GM13977 (cell line): ENCODE measurements at places on chromosomes 1 and 21.

- DNase-seq: no peak
Measured at GRCh38 chr1:152029144-152029928, 7.5 kb downstream of the S100A11 start.

- no peak for DNase-seq
Measured at GRCh38 chr21:41581592-41582228, 73.8 kb upstream of the TMPRSS2 start.

DNA sequence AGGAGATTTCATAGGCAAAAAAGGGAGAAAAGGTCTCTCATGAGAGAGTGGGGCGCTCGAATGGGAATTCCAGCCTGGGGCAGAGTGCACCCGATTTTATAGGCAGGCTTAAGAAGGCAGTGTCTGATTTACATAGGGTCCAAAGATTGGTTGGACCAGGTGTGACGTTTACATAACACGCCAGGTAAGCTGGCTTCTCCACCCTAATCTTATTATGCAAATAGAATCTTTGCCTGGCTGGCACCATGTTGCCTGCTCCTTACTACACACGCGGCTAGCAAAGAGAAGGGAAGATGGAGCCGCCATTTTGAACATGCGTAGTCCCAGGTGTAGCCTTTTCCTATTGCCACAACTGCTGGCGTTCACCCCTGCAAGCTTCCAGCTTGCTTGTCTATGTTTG, 103.7 kb downstream of the SLC16A1 start:
- DNase-seq: no peak

- DNase-seq: no peak
Measured at GRCh38 chr1:46539972-46540371, 11.5 kb downstream of the KNCN start.

DNA sequence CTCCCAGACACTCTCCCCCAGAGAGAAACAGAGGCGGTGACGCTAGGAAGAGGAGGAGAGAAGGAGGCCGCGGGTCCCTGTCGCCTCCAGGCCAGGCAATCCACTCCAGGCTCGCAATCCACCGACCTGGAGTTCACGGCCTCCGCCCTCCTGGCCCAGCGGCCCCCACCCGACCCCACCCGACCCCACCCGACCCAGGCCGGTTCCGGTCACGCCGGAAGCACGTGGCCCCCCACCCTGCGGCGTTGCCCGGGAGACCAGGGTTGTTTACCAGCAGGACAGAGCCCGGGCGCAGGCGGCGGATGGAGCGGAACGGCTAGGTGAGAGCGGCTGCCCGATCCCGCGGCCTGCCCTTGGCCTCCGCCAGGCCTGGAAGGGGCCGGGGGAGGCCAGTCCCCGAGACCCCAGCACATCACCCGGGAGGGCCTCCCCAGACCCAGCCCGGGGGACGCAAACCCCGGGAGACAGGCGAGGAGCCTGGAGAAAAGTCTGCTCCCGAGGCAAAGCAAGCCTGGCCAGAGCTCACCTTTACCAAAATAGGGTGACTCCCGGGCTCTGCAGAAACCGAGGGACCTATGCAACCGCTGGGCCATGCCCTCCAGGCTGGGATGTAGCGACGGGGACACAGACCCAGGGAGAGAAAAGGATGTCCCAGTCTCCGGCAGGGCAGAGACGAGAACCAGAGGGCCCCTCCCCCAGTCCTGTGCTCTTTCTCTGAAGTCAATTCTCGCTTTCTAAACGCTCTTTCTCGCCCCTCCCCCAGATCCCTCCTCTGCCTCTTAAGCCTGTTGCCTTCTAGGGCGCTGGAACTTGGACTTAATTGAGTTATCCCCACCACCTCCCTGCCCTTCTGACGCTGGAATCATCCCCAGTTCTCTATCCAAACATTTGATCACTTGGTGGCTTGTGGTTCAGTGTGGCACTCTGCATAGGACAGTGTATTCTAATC, at the start of the genes PLA2G2C and UBXN10:
Gene PLA2G2C, minus strand, starts transcription at position 685 of the 949 bp plus-strand sequence. CDS start 9,155 bp downstream, outside the sequence.
Gene UBXN10, plus strand, starts transcription at position 263 of the 949 bp plus-strand sequence. CDS start 4,466 bp downstream, outside the sequence.
- peak; percentile 69 for DNase-seq

DNA sequence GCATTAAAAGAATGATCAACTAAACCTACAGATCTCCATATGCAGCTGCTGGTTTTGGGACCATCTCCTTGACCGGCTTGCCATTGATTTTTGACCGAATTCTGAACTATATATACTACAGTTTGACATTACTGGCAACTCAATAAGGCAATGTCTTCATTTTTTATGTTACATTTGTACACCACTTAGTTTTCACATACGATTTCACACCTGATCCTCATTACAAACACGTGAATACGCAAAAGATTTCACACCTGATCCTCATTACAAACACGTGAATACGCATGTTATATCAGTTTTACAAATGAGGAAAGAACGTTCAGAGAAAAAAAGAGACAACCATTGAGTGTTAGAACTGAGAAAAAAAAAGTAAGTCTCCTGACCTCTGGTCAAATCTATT, 1.1 kb downstream of the SASS6 start:
- no peak for DNase-seq

GRCh38 chr1:15181564-15181963, 28.0 kb downstream of the TMEM51 start:
- DNase-seq: no peak

DNA sequence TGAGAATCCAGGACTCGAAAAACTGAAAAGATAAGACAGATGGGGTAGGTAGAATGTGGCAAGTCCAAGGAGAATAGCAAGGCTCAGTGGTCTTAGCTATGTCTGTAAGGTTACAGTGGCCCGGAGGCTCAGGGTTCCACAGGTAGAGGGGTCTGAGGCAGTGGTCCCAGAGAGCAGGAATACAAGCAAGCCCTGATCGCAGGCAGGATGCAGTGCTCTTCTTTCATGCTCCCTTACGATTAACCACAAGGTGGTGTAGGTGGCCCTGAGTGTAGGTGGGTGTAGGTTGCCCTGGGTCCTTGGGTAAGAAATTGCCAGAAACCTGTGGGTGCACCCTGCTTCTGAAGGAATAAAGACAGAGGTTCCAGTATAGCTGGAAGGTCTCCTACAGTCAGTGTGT, 99.1 kb upstream of the RAB3GAP2 start:
- DNase-seq: no peak

DNA sequence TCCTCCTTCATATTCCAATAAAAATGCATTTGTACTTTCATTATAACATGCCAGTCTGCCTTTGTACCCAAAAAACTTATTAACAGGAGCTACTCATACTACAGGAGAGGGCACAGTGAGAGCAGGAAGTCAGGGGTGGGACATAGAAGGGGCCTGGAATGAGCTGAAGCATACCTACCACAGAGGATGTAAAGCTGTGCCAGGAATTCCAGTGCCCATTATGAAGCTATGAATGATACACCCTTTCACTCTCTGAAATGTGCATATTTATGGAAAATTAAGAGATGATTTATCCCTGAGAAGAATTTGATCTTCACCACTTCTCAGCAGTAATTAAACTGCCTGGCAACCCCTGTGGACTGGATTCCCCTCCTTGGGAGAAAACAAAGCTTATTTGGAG, 65.8 kb downstream of the ATP5PO start:
- DNase-seq: no peak

- DNase-seq: no peak
Measured at GRCh38 chr1:204434116-204434755, 22.6 kb upstream of the PPP1R15B start.

GRCh38 chr1:168320800-168321450, 40.2 kb downstream of the TBX19 start:
- DNase-seq: no peak

DNA sequence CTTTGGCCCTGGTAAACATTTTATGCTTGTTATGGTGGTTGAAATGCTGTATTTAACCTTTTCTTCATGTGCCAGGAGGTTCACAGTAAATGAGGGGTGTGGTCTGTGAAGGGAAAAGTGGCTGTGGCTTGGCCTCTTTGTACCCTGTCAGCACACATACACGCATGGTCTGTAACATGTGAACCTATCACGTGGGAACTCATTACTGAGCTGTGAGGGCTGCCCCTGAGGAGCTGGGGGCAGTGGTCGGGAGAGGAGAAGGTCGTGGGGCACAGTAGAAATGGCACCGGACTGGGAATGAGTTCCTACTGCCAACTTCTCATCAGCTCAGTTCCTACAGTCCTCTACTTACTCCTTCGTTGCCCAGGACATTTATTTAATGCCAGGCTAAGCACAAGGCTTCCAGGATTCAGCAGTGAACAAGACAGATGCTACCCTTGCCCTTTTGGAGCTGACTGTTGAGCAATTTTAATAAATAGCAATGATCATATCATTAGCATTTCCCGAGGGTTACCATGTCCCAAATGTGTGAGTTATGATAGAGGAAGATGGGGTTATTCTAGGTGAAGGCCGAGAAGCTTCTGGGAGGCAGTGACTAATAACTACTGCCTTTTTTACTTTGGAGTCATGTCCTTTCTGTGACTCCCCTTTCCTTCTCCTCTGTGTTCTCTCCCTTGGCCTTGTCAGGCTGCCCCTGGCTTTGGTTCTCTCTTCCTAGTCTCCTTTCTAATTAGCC, 38.8 kb downstream of the DDR2 start:
- no peak for DNase-seq

- no peak for DNase-seq
Measured at GRCh38 chr1:11524465-11525150, 45.7 kb downstream of the DISP3 start.

DNA sequence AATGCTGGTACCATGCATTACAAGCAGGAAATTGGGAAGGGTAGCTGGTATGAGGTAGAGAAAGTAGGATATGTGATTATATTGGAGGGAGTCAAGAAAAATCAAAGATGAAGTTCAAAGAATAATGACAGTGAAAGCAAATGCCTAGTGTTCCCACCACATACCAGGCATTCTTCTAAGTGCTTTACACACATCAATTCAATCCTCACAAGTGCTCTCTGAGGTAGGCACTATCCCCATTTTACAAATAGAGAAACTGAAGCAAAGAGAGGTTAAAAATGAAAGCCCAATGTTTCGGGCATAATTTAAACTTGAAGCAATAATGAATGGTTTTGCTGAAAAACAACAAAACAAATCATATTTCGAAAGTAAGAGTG, 40.1 kb upstream of the MCOLN3 start:
- no peak for DNase-seq

- no peak for DNase-seq
Measured at GRCh38 chr1:229326601-229327000, 16.2 kb downstream of the CCSAP start.

DNA sequence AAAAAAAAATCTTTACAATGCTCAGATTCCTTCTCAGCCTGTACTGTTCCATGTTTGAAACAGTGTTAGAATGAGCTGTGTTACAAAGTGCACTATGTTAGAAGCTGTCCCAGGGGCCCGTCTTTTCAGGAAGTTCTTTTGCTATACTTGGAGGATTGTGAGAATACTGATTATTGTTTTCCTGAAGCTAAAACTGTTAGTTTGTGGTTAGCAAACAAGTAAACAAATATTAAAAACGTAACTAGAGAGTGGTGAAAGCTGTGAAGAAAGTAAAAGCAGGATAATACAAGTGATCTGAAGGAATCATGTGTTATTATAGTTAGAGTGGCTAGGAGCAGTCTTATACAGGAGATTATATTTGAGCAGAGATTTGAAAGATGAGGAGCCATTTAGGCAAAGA, 35.6 kb downstream of the CAMSAP2 start:
- no peak for DNase-seq

- no peak for DNase-seq
Measured at GRCh38 chr1:39762550-39763540, 8.3 kb downstream of the OXCT2 start.

DNA sequence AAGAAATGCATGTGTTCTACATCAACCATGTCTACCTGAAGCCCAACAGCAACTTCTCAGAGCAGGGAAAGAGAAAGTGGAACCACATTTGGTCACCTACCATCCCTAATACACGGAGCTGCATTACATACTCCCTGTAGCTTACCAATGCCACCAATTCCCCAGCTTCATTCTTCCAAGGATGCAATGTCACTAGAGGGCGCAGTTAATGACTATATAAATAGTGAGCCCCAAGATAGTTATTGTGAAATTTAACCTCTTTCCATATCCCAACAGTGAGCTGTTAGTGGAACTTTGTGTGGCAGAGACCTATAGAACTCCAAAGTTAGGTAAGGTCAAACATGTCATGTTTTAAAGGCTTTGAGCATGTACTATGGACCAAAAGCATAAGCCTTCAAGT, 618.3 kb downstream of the SMYD3 start:
- no peak for DNase-seq

GRCh38 chr1:93275634-93276295, 69.9 kb upstream of the DR1 start:
- no peak for DNase-seq

GRCh38 chr1:48526008-48526710, 54.2 kb upstream of the SPATA6 start:
- no peak for DNase-seq

DNA sequence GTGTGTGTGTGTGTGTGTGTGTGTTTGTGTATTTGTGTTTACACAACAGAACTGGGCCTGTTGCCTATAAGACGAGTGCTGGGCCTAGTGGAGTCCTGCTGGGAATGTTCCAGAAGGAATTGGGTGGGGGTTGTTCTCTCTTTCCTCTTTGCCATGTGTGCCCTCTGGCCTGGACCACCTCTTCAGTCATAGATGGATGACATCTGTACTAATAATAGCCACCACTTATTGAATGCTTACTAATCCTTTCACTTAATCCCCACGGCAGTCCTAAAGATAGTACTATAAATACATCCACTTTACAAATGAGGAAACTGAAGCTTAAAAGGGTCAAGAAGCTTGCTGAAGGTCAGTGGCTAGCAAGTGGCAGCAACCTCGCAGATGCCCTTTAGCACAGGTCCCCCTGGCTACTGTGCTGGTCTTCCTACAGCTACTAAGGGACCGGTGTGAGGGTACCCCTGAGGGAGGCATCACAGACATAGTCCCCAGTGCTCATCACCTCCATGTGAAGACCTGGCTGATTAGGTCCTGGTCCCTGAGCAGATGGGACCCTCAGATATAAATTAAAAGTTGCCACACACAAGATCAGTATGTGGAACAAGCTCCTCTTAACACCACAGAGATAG, 55.2 kb upstream of the KIF1B start:
- DNase-seq: no peak

- DNase-seq: no peak
Measured at GRCh38 chr1:75791022-75791421, 5.0 kb downstream of the RABGGTB start.

DNA sequence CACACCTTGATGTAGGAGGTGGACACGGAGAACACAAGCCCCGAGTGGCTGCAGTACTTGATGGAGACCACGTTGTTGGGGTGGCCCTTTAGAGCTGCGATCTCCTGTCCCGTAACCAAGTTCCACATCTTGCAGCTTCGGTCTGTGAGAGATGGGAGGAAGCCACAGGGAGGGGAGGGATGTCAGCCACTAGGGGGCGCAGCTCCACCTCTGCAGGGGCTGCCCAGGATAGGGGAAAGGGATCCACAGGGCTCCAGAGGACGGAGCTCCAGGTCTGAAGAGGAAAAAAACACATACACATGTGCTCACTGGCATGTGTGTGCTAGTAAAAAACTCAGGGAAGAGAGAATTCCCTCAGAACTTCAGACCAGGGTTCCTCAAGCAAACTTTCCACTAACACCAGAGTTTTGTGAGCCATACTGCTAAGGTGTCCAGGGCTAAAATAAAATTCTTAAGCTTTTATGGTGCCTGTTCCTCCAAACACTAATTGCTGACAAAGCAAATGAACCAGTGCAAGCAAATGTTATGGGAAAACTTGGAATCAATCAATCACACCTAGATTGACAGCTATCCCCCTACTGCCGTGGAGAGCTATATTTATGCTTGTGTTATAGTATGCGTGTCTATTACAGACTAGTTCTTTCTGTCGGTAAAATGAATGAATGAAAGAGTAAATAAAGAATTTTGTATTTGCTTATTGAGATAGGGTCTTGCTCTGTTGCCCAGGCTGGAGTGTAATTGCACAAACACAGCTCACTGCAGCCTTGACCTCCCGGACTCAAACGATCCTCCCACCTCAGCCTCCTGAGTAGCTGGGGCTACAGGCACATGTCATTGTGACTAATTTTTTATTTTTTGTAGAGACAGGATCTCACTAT, 43.7 kb downstream of the KIF21B start:
- DNase-seq: peak; percentile 77
